ENCODE measurements at places on chromosomes 5 and 9.

- no peak for DNase-seq
Observed at GRCh38 chr9:115057559-115057958, 60.4 kb downstream of the TNC start.

GRCh38 chr9:98375138-98375726 is 119.8 kb upstream of the TBC1D2 start:
- no peak for DNase-seq

DNA sequence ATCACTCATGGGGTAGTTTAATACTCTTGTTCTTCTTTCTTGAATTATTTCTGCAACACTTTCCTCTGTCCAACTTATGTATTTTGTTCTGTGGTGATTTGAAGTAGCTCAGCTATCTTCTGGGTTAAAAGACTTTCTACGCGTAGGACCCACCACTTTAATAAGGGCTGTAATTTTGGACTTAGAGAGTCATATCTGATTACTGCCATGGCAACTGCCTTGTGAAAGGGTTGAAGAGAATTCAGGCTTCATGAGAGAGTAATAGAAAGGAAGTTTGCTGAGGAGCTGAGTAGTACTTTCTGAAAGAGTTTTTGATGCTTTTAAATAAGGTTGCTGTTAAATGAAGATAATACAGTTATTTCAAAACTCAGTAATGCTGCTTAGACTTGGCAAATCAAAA is 89.5 kb downstream of the TLE4 start:
- DNase-seq, result no peak

GRCh38 chr9:70049236-70049635 is 5.6 kb downstream of the MAMDC2 start:
- no peak for DNase-seq

- DNase-seq, result no peak
Observed at GRCh38 chr9:121735065-121735792, 83.8 kb downstream of the DAB2IP start.

- DNase-seq, result no peak
Observed at GRCh38 chr9:134536101-134536900, 105.3 kb upstream of the COL5A1 start.

GRCh38 chr5:43312699-43313034 is 545 bp downstream of the HMGCS1 start:
- no peak for DNase-seq

DNA sequence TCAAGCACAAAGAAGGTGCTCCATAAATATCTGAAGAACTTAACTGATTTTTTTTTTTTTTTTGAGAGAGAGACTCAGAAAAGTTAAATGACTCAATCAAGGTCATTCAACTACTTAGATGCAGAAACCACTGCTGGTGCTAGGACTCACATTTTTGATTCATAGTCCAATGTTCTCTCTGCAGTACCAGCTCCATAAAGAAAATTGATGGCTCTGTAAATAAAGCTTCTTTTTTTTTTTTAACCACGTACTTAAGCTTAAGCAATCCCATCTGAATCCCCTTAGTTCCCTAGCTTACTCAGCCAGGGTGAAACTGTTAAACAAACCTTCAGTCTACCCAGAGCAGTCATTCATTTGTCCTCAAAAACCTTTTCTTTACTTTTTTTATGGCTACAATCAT is 657.0 kb upstream of the WWC1 start:
- DNase-seq, result no peak

GRCh38 chr5:143536364-143536763 is 132.9 kb upstream of the NR3C1 start:
- DNase-seq, result no peak

All from hypothalamus (tissue), 51 donors.